Esophagus mucosa (tissue), 1 donor: ENCODE measurements at places on chromosomes 5 and 9.

- ATAC-seq = no peak
These were observed 3.6 kb upstream of the PITX1 start for GRCh38 chr5:135037519-135038204.

- ATAC-seq = no peak
These were observed 150.5 kb upstream of the CDKN2B start for GRCh38 chr9:22159586-22159985.

- ATAC-seq = no peak
These were observed 19.6 kb downstream of the IPPK start for GRCh38 chr9:92650296-92650695.

GRCh38 chr9:20526500-20527319 is 95.6 kb downstream of the MLLT3 start:
- ATAC-seq = peak; percentile 57

- no peak for ATAC-seq
These were observed 433.5 kb downstream of the CDH18 start for GRCh38 chr5:19554524-19554923.

GRCh38 chr5:92424785-92425426 is 1041.8 kb upstream of the ARRDC3 start:
- no peak for ATAC-seq

- ATAC-seq = no peak
These were observed 47.7 kb downstream of the ATG10 start for GRCh38 chr5:82019342-82020138.
